ENCODE measurements at places on chromosomes 1 and 21.

- no peak for DNase-seq
Observed at GRCh38 chr1:3333903-3334302, 120.6 kb upstream of the ARHGEF16 start.

GRCh38 chr1:158071138-158071537 is 77.7 kb downstream of the KIRREL1 start:
- no peak for DNase-seq

DNA sequence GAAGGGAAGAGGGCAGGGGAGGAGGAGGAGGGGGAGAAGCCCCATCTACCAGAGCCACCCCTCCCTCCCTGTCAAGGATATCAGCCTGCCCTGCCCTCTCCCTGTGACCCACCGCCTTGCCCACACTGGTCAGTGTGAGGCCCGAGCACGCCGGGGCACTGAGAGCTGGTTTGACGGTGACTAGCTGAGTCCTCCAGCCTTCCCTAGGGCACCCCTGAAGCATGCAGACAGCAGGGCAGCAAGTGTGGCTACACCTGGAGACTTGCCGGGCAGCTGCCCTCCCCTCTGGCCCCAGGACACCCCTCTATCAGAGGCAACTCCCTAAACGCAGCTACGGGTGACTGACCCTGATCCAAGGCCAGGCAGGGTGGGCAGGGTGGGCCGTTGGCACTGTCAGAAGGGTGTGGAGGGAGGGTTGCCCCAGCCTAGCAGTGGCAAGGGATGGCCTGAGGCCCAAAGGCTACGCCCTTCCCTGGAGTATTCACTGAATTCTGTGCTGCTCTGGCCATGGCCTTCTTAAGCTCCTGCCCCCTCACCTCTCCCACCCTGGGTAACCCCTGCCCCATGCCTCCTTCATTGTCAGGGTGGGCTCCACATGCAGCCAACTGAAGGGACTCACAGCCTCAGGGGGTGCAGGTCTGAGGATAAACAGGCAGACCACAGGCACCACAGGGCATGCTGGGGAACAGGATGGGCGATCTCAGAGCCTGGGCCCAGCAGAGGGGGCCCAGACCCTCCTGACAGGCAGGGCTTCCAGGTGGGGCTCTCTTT is 19.6 kb downstream of the WNT9A start:
- DNase-seq: no peak

GRCh38 chr1:219128957-219129356 is 44.7 kb upstream of the LYPLAL1 start:
- DNase-seq: no peak

DNA sequence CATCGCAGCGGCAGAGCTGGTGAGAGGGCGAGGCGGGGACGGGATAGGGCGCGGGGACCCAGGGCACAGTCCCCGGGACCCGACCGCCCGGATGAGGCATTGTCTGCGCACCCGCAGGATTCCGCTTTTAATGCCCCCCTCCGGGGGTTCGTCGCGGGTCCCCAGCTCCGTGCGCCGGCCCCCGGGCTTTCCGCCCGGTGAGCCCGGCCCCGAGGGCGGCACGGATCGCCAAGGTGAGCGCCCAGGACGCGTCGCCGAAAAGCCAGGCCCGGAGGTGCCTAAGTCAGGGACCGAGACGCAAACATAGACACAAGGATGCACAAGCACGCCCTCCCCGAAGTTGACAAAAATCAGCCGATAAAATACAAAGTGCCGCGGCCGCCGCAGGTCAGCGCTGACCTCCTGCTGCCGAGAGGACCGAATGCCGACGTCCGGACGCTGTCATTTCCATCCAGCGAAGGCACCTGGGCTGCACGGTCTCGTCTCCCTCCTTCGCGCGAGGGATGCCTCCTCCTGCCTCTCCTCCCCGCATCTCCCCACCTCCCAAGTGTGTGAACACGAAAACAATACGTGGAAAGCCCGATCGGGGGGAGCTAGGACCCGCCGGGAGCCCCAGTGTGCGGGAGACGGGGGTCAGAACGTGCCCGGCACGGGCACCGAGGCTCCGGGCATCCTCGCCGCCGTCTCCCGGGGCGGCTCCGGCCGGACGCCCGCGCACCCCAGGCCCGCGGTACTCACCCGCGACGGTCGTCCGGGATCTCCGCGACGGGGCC is 101.1 kb upstream of the SOD1 start:
- DNase-seq: no peak

- DNase-seq: no peak
Observed at GRCh38 chr1:82059959-82060358, 259.2 kb downstream of the ADGRL2 start.

GRCh38 chr1:24957016-24957807 is 27.1 kb upstream of the RUNX3 start:
- no peak for DNase-seq

DNA sequence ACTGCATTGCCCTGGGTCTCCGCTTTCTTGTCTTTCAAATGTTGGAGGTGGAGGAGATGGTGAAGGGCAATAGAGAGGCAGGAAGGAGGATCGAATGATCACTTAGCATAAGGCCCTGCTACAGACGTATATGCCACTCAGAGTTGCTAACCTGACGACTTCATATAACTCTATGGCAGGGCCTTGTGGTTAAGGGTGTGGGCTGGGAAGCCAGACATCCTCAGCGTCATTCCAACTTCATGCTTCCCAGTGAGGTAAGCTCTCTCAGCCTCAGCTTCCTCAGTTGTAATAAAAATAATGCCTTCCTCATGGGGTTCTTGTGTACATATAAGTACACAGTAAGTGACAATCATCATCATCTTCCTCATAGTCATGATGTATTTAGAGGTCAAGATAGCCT is 54.6 kb downstream of the CASQ2 start:
- no peak for DNase-seq

GRCh38 chr1:243539636-243540035 is 283.8 kb downstream of the SDCCAG8 start:
- DNase-seq: no peak

DNA sequence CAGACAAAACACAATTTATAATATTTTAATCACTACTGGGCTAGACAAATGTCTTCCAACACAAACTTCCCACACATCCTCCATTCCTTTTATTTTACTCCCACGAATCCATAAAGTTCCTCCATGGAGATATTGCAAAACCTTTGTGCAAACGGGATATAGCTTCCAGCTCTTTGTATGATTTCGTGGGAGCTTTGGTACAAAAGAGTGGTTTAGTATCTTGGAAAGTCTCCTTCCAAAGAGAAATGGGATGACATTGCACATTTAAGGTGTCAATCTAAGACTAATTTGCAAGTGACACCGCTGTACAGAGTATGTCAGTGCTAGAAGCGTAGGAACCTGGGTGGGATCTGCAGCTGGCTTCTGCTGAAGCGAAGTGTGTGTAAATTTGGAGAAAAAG is 455.2 kb upstream of the RUNX1 start:
- DNase-seq: no peak

- DNase-seq: no peak
Observed at GRCh38 chr1:223394242-223394641, 1.0 kb downstream of the CCDC185 start.

All from AG09319 (cell line).